Thymus (tissue), 14 donors: ENCODE measurements at places on chromosomes 4 and X.

- DNase-seq, result no peak
Observed at GRCh38 chr4:8637456-8637984, 45.0 kb downstream of the CPZ start.

- no peak for DNase-seq
Observed at GRCh38 chr4:86274642-86275041, 85.2 kb downstream of the MAPK10 start.

- DNase-seq, result no peak
Observed at GRCh38 chrX:1578511-1579173, 12.8 kb upstream of the AKAP17A start.

DNA sequence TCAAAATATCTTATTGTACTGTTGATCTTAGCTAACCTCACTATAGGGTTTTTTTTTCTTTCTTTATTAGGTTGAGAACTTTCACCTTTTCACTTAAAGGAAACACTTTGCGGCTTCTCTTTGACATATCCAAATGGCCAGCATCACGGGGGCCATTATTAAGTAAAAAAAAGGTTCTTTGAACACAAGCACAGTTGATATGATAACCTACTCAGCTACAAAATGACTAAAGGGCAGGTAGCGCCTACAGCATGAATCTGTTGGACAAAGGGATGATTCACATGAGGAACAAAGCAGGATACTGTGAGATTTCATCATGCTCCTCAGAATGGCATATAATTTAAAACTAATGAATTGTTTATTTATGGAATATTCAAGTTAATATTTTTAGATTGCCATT is 119.6 kb downstream of the CCSER1 start:
- DNase-seq, result no peak

GRCh38 chrX:68932611-68933010 is 103.8 kb downstream of the EFNB1 start:
- no peak for DNase-seq

DNA sequence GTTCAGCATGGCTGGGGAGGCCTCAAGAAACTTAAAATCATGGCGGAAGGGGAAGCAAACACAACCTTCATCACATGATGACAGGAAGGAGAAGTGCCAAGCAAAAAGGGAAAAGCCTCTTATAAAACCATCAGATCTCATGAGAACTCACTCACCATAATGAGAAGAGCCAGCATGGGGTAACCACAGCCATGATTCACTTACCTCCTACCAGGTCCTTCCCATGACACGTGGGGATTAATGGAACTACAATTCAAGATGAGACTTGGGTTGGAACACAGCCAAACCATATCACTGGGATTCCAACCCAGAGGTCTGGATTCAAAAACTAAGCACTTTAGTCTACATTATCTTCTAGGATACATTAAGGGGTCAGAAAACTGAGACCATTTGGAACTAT is 609.6 kb upstream of the SPANXN1 start:
- DNase-seq, result no peak

- no peak for DNase-seq
Observed at GRCh38 chrX:137430301-137430700, 135.6 kb upstream of the ZIC3 start.

DNA sequence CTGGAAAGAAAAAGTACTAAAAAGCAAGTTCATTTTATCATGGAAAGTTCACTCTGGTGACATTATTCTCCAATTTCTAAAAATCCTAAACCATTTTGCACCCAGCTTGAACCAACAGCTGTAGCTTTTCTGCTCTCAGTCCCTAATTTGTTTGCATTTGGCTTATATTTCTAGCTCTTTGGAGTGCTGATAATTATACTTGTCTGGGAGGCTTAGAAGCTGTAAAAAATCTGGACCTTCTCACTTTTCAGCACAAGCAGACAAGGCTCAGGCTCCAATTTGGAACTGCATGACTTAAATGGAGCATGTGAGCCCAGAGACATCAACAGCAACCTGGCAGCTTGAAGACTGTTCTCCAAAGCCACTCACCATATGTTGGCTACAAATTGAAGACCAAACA is 170.9 kb upstream of the PCDH18 start:
- DNase-seq, result no peak

- DNase-seq, result no peak
Observed at GRCh38 chr4:86500527-86500926, 93.6 kb upstream of the PTPN13 start.

DNA sequence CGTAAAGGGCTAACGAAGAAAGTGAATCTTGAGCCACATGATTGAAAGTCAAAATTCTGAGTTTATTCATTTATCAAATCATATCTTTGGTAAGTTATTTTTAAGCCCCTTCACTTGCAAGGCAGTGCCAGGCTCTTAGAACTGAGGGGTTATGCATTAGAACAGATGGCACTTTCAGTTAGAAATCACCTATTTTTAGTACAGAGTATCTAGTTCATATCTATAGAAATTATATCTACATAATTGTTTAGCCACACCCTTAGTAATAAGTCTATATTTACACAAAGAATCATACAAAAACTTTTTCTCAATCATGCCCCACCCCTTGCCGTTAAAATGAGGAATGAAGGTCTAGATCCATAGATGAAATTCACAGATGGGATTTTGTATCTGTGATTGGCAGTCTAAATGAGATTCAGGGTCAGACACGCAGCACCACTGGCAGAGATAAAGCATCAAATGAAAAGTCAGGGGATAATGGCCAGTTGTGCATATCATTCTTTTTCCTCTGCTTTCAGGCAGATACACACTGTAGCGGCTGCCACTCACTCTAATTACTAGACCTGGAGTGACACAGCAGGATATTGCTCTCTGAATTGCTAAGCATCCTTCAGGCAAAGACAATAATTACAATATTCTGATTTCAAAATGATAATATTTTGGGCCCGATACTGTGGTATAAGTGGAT is 440.5 kb downstream of the MAPK10 start:
- DNase-seq, result no peak

DNA sequence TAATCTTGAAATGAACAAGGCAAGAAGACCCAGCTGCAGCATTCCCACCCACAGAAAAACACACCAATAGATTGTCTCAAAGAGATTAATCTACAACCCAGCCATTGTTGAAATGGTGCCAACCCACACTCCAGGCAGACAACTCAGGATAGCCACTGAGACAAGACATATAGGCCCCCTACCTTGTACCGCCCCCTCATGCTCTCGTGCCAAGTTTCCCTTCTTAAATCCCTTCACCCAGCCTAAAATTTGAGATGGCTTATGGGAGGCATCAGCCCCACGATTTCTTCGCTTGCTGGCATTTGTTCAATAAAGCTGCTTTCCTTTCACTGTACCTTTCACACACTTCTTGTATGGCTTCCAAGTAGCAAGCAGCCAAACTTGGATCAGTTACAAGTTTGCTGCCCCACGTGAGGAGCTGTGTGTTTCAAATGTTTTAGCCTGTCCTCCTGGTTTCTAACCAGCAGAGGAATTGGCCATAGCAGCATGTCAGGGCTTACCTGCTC is 1754.1 kb downstream of the C4orf33 start:
- DNase-seq, result no peak

GRCh38 chr4:112130906-112131305 is 14.3 kb upstream of the FAM241A start:
- no peak for DNase-seq

GRCh38 chrX:20742106-20742505 is 475.4 kb upstream of the RPS6KA3 start:
- no peak for DNase-seq

DNA sequence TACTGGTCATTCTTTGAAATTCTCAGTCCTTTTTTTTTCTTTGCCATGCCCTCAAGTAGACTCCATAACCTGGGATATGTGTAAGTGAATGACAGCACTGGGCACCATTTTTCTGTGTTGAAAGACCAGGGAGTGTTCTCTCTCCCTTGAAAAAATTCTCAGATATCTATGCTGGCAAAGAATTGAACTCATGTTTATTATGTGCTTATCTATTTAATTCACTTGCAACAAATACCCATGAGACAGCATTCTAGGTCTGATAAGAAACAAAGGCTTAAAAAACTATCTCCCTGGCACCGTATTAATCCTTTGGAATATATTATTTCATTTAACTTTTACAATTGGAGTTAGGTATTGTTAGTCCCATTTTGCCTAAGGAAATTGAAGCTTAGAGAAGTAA is 36.7 kb downstream of the LARP7 start:
- no peak for DNase-seq

DNA sequence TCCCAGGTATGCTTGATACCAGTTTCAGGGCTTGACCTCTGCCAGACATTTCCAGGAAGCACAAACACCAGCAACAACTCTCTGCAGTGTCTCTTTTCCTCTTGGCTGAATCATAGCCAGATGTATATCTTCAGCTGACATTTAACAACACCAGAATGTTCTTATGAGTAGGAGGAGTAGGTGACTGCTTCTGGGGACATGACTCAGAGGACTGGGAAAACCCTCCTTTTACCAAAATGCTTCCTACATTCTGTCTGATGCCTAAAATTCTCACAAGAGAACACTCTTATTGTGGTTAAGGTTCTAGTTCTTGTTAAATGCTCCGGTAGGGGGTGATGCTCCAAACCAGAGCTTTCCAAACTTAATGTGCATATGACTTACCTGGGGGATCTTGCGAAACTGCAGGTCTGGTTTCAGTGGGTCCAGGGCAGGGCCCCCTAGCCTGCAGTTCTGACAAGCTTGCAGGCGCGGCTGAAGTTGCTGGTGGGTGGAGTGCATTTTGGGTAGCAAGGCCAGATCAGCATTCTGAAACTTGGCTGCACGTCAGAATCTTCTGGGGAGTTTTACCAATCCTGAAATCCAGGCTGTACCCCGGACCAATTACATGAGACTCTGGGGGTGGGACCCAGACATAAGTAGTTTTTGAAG is 329.3 kb upstream of the RPS6KA3 start:
- no peak for DNase-seq

DNA sequence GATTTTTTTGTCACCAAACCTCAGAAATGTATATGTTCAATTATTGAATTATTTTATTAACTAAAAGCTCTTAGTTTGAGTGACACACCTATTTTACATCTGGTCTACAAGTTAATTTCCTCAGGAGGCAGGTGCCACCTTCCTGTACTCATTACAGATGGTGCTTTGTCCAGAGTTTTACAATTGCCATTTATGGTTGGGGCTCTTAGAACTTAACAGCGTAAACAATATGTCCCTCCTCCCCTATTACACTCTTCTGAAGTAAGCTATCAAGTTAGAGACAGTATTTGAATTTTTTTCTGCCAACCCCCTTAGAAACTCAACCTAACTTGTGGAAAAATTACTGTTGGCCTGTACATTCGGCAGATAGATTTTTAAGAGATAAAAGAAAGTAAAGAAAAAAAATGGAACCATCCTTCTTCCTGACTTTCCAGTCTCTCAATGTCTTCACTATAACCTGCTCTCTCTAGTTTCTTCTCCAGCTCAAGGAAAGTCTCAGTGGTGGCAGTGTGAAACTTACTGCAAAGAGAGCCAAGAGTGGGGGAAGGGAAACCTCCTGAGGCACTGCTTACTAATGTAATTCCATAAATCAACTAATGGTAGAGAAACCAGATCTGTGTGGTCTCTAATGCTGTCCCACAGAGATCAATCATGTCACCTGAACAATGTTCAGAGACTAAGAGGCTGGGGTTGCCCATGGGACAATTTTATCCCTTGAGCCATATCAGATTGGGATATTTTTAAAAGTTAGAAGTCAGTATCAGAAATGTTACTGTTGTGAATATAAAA is 7.8 kb downstream of the CXXC4 start:
- DNase-seq, result no peak

DNA sequence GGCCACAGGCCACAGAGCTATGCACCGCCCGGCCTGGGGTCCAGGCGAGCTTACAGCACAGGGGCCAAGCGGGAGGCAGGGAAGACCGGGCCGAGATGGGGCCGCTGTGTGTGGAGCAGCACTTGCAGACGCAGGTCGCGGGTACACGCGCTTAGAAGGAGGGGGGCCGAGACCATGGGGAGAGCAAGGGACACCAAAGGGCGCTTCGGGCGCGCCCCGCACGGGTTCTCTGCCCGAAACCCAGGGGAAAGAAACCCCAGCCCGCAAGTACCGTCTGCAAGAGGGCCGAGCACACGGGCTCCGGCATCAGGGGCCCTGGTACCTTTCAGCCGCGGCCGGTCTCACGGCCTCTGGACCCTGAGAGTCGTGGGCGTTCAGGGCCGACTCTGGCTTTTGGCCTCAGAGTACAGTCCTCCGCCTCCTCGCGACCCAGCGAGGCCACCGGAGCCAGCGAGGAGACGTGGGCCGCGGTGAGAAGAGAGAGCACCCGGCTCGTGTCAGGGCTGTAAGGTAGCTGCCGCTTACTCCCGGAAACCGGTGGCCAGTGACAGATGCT is 342 bp downstream of the EOLA2 start:
- no peak for DNase-seq

GRCh38 chr4:95528388-95528948 is 20.3 kb downstream of the UNC5C start:
- no peak for DNase-seq

- no peak for DNase-seq
Observed at GRCh38 chr4:65658117-65658516, 12.2 kb downstream of the EPHA5 start.

- no peak for DNase-seq
Observed at GRCh38 chrX:65932173-65933084, 107.5 kb downstream of the VSIG4 start.
